ENCODE measurements at places on chromosomes 4 and X.
A peak's percentile ranks its signal among the peaks of the same experiment; 100 is the strongest.

DNA sequence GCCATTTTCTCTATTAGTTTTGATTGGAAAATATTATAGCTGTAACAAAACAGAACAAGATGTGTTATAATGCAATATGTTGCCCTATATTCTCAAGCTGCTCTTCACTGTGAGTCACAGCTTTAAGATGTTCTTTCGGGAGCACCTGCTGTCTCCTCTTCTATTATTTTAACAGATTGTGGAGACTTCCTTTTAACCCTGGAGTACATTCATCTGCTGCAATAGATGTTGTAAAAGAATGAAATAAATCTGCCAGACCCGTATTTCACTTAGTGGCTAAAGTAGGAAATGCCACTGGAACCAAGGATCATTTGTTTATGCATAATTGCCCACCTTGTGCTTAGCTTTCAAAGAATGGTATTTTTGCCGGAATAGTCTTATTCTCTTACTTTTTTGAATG lies 11.1 kb downstream of the LSM6 start:
- no peak for DNase-seq

GRCh38 chr4:84697615-84698201 lies 114.8 kb downstream of the CDS1 start:
- no peak for DNase-seq

- peak; percentile 79 for DNase-seq
Measured at GRCh38 chr4:103198111-103198765, at the start of gene CENPE. TSS of gene CENPE (minus strand) at chr4:103198343. CDS start at chr4:103198319, 24 bp downstream.

DNA sequence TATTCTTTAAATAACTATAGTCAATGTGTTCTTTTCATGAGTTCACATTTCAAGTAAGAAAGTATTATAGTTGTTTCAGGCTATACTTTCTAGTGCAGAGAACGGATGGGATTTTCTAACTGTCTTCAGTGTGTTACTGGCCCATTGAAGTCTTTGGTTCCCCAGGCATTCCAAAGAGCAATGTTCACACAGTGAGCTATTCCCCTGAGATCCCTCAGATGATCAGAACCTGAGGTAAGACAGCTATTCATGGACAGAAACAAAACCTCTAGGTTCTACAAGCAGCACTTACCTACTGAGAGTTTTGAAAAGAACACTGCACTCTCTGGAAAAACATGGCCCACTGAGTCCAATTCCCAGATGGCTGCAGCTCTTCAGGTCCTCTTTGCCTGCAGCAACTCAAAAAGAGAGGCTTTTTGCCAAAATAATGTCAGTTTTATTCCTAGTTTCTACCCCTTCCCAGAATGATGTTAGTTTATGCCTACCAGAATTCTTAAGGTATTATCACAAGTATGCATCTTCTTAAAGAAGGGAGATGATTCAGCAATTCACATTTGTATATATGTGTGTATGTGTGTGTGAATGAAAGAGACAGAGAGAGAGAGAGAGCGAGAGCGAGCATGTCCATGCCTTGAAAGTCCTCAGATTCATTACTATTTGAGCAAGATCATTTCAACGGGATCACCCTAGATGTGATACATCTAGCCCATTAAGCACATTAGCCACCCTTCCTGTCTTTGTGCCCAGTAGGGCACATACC lies 146.1 kb downstream of the PDHA2 start:
- no peak for DNase-seq

- peak; percentile 84 for DNase-seq
Measured at GRCh38 chr4:40719008-40719623, 30.6 kb upstream of the NSUN7 start.

- peak; percentile 25 for DNase-seq
Measured at GRCh38 chr4:113952452-113953029, 26.9 kb downstream of the ARSJ start.

DNA sequence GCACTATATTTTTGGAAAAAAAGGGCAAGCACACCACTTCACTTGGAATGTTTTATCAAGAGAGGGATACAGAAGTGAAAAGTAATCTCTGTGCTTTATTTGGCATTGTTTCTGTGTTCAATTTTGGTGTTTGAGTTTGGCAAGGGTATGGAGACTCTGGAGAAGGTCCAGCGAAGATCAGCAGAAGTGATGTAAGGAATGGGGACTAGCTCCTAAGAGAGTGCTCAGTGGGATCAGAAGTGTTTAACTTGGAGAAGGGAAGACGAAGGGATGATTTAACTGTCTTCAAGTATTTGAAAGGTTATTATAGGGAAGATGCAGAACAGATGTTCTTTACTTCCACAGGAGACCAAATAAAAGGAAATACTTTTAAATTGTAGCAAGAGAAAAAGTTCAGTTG lies 74.3 kb downstream of the CFAP299 start:
- DNase-seq = no peak

DNA sequence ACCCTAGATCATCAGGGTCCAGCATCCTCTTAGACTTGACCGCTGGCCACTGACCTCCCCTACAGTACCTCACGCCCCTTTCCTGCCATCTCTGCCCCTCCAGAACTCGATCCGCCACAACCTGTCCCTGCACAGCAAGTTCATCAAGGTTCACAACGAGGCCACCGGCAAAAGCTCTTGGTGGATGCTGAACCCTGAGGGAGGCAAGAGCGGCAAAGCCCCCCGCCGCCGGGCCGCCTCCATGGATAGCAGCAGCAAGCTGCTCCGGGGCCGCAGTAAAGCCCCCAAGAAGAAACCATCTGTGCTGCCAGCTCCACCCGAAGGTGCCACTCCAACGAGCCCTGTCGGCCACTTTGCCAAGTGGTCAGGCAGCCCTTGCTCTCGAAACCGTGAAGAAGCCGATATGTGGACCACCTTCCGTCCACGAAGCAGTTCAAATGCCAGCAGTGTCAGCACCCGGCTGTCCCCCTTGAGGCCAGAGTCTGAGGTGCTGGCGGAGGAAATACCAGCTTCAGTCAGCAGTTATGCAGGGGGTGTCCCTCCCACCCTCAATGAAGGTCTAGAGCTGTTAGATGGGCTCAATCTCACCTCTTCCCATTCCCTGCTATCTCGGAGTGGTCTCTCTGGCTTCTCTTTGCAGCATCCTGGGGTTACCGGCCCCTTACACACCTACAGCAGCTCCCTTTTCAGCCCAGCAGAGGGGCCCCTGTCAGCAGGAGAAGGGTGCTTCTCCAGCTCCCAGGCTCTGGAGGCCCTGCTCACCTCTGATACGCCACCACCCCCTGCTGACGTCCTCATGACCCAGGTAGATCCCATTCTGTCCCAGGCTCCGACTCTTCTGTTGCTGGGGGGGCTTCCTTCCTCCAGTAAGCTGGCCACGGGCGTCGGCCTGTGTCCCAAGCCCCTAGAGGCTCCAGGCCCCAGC lies 5.2 kb downstream of the FOXO4 start:
- DNase-seq = no peak
